Sigmoid colon (tissue), 7 donors: ENCODE measurements at places on chromosomes 5 and 9. TPM values are rescaled to one million over a fixed set of nuclear protein-coding genes. Genes with fewer than 3 reads are reported as not detected.

DNA sequence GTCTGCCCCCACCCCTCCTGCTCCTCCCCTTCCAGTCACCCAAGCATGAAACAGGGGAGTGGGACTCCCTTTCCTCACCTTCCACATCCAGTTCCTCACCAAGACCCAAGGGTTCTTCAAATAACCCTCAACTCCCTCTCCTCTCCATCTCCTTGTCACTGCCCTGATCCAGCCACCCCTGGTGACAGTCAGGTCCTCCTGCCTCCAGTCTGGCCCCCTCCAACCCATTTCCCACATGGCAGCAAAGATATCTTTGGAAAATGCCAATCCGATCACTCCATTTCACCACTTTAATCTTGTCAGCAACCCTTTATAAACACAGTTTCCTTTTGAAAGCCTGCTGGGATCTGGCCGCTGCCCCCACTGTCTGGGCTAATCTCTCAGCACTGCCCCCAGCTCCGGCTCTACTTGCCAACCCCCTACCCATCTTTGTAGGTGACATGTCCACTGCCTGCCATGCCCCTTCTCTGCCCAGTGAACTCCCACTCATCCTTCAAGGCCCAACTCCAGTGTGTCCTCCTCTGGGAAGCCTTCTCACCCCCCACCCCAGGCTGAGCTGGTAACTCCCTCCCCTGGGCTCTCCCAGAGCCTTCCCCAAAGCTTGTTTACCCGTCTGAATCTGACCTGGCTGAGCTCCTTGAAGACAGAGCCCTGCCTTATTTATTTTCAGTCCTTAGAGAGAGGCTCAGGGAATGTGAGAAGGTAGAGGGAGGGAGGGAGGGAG is 781 bp upstream of the MYOZ3 start:
- no peak for DNase-seq

GRCh38 chr5:19462019-19462418 is 526.0 kb downstream of the CDH18 start:
- no peak for DNase-seq

GRCh38 chr5:37637165-37637845 is 202.5 kb downstream of the GDNF start:
- DNase-seq: no peak

- DNase-seq: no peak
Measured at GRCh38 chr5:141811287-141812155, 66.7 kb downstream of the PCDH1 start.

- DNase-seq: peak; percentile 43
Measured at GRCh38 chr9:114092336-114092735, 6.8 kb downstream of the KIF12 start.

- DNase-seq: no peak
Measured at GRCh38 chr5:116856271-116856670, 281.6 kb upstream of the SEMA6A start.

- DNase-seq: no peak
Measured at GRCh38 chr5:171336521-171337209, 27.6 kb downstream of the TLX3 start.

GRCh38 chr9:136667940-136668760 is 5.4 kb downstream of the EGFL7 start:
- no peak for DNase-seq

NTNG2 gene
- total RNA-seq: 0.28 TPM

PCDHGA7 gene
- 15.2 TPM for total RNA-seq

UGT3A1 gene
- not detected for total RNA-seq

KLHL3 gene
- total RNA-seq: 3.9 TPM
